ENCODE measurements at places on chromosomes 11 and 22.

DNA sequence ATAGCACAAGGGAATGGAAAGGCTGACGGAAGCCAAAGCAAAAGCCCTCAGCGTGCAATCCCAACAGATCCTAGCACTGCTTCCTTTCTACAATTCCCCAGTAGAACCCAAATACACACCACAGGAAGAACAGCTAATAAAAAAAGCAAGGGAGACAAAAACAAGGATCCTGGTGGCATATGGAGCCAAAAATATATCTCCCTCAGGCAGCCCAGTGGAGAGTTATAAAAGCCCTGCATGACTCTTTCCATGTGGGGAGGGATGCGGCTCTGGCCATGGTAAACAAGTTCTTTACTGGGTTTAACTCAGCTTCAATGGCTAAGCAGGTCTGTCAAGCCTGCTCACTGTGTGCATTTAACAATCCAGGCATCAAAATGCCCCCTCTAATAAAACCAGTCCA, 88.1 kb downstream of the PIWIL4 start:
- DNase-seq: no peak

GRCh38 chr11:117855912-117856651, 20.4 kb downstream of the FXYD6 start:
- DNase-seq: no peak

- no peak for DNase-seq
These were observed 54.4 kb upstream of the GRK2 start for GRCh38 chr11:67211656-67212436.

- DNase-seq: peak; percentile 82
These were observed at the start of gene IPO7 for GRCh38 chr11:9384535-9385326. IPO7 (plus strand) TSS chr11:9384652; CDS start chr11:9384764, 112 bp downstream.

DNA sequence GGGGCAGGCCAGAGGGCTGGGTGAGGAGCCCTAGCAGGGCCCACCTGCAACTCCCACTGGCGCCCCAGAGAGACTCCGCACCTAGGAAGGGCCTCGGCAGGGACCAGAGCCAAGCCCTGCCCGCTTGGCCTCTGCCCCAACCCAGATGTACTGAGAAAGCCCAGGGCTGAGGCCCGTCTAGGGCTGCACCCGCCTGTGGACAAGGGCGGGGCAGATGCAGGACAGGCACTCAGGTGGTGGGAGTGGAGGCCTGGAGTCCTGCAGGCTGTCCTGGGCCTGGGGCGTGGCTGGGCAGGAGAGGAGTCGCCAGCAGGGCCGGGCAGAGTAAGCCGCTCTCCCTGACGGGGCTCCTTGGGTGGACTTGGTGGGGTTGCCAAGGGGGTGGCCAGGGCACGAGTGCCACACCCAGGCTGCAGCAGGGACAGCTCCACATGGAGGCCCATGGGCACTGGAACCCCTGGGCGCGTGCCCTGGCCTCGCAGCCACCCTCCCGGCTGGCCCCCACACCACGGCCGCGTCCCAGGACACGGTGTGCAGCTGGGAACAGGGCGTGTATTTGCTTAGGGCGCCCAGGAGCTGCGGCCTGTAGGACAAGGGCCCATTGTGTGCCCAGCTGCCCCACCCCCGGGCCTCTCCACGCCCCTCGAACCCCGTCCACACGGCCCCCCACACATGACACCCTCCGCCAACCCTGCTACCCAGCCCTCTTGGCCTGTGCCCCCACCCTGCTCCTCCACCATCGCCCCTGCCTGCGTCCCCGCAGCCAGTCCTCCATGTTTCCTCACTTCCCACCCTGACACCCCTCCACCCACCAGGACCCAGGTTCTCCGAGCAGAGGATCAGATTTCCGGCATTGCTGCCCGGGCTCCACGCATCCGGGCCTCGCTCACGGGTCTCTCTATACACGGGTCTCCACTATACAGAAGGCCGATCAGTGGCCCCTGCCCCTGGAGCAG, 11.3 kb upstream of the PIM3 start:
- DNase-seq: no peak

Data from activated T-cell treated with anti-CD3 and anti-CD28 coated beads for 24 hours (primary cell).